Fibroblast of skin of right biceps (primary cell): ENCODE measurements at places on chromosomes 12 and 14.

DNA sequence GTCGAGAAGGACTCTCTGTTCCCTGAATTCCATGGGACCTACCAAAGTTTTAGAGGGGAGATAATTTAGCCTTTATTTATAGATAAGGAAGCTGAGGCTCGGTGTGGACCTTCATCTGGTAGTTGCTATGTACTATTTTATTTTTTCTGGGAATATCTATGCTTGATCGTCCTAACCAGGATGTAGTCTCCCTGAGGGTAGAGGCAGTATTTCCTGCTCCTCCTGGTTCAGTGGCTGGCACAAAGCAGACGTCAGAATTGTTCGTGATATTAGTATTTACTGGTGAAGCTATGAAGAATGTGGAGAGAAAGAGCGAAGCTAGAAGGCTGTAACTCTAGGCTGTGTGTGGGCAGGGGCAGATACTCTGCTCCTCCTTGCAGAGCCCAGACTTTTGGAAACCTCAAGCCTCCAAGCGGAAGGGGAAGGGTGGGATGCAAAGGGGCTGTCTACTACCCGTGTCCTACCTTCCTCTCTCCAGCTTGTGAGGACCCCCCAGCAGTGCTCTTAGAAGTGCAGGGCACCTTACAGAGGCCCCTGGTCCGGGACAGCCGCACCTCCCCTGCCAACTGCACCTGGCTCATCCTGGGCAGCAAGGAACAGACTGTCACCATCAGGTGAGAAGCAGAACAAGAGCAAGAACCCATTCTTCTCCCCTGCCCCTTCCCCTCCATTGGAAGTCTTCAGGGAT, 1.4 kb downstream of the LRP10 start:
- no peak for DNase-seq

DNA sequence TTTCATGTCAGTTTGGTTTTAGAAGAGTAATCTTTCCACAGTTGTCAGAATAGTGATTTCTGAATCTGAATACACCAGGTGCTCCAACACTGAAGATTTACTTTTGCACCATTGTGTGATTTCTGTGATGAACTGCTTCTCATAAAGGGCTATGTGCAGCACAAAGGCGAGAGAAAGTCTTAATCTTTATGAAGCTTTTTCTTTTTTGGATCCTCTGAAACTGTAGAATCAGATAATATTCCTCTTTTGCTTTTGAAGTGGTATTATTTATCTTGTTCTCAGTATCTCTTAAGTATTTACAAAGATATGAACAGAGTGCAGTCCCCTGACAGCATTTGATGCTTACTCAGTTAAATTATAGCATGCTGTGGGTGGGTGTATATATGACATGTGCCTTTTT, 207.8 kb downstream of the NAV3 start:
- no peak for DNase-seq

DNA sequence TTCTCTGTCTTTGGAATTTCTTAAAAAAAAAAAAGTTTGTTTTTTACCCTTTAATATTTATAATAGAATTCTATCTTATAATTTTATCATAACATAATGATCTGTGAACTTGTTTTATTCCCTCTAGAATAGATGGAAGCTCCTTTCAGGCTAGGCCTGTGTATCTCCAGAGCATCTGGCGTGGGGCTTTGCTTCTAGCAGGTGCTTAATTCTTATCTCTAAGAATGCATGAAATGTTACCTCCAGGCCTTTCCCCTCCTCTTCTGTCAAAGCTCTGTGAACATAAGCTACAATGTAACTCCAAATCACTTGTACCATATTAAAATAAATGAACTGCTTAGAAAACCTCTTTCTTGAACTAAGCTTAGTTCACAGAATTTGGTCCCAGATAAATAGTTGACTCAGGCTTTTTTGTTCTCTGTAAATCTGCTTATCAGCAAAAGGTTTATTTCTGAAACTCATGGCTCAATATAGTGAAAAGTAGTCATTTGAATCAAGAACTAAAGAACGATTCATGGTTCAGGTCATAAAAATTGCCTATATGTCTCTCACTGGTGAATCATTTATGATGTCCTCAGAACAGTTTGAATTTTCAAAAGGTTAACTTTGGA, 407.1 kb downstream of the TRHDE start:
- DNase-seq = no peak

GRCh38 chr14:85528080-85528896, 1.7 kb upstream of the FLRT2 start:
- peak; percentile 87 for DNase-seq

GRCh38 chr14:52412426-52412825, 98.3 kb downstream of the PTGER2 start:
- peak; percentile 8 for DNase-seq

GRCh38 chr14:41167040-41167439, 439.6 kb upstream of the LRFN5 start:
- DNase-seq = no peak
